Thyroid gland (tissue), 4 donors: ENCODE measurements at places on chromosomes 4 and X. TPM values are rescaled to one million over a fixed set of nuclear protein-coding genes. Genes with fewer than 3 reads are reported as not detected.

- no peak overlapping the region for H3K4me3 ChIP-seq
- DNase-seq: no peak
These were observed 744.0 kb downstream of the FSTL5 start for GRCh38 chr4:161419822-161420221.

RHOH gene
- 0.67 TPM for total RNA-seq

GAGE12E gene
- not detected for total RNA-seq

GRCh38 chrX:15605226-15605625, 4.5 kb upstream of the ACE2 start:
- H3K4me1 ChIP-seq: no peaks in the 10 kb centered on the region
- H3K27ac ChIP-seq: no peak overlapping the region
- DNase-seq: no peak
- H3K4me3 ChIP-seq: no peak overlapping the region
- H3K36me3 ChIP-seq: no peaks in the 10 kb centered on the region

DNA sequence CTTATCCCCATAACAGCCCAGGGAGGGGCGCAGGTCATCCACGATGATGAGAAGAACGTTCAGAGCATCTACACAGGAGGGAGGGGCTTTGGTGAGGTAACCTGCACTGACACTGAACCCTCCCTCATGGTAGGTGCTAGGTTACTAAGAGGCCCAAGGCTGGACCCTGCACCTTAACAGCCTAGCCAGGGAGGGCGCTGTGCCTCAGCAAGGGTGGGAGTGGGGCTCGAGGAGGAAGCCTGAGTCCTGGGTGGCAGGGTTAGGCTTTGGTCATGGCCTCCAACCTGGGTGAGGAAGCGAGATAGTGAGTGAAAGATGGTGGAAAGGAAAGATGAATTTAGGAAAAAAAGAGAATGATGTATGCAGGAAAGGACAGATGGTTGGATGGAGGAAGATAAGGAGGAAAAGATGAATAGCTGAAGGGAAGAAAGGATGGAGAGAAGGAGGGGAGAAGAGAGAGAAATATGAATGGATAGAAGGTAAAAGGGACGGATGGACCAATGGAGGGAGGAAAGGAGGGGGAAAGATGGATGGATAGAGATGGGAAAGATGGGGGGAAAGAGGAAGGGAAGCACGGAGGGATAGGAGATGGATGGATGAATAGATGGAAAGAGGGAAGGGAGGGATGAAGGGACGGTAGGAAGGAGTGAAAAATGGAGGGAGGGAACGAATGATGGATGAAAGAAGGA, 736 bp downstream of the IDS start:
- peaks cover 4% of the 10 kb centered on the region for H3K36me3 ChIP-seq
- no peaks in the 10 kb centered on the region for H3K27me3 ChIP-seq
- peak overlapping the region; percentile 82 for H3K27ac ChIP-seq
- peaks cover 7% of the 10 kb centered on the region for H3K4me1 ChIP-seq

- no peak overlapping the region for H3K4me3 ChIP-seq
- no peaks in the 10 kb centered on the region for H3K36me3 ChIP-seq
- H3K4me1 ChIP-seq: no peaks in the 10 kb centered on the region
- DNase-seq: no peak
- H3K27ac ChIP-seq: no peak overlapping the region
These were observed 35.8 kb downstream of the NAP1L3 start for GRCh38 chrX:93637591-93637990.

SHROOM4 gene
- 4.1 TPM for total RNA-seq

DNA sequence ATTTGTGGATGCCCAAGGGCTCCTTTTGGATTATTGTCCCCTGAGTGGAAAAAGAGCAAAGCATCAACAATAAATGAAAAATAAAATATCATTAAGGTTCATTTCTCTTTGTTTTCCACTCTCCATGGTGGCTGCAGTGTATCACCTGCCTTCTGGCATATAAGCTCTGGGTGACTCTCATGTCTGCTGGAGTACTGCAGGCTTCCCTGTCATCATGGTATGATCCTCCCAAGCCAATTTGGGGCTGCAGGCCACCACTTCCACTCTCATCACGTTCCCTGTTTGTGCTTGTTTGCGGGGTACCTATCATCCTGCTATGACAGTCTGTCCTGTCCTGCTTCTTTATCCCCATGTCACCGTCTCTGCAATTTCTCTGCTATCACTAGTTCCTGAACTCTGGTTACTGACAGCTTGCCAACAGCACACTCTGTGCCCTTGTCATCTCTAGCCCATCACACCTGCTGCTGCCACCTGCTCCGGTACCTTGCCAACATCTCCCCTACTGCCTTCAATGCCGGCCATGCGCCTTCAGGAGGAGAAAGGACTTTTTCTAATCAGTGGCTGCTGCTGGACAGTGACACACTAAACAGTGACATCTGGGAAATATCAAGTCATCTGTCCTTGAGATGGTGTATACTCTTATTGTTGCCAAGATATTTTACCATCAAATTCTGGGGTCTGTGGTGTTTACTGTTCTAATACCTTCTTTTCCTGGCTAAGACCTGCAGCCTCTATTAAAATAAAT, 23.0 kb upstream of the FGF5 start:
- no peak overlapping the region for H3K4me3 ChIP-seq
- H3K27me3 ChIP-seq: no peaks in the 10 kb centered on the region
- H3K27ac ChIP-seq: no peak overlapping the region
- DNase-seq: no peak
- H3K36me3 ChIP-seq: no peaks in the 10 kb centered on the region
- H3K4me1 ChIP-seq: no peaks in the 10 kb centered on the region

DNA sequence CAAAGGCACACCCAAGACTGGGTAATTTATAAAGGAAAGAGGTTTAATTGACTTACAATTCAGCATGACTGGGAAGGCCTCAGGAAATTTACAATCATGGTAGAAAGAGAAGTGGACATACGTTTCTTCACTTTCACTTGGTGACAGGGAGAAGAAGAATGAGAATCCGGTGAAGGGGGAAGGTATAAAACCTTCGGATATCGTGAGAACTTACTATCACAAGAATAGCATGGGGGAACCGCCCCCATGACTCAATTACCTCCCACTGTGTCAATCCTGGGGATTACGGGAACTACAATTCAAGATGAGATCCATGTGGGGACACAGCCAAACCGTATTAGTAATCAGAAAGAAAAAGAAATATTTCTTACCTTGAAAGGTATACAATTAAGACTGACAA, 782.9 kb upstream of the HS3ST1 start:
- H3K27ac ChIP-seq: no peak overlapping the region
- DNase-seq: no peak
- no peaks in the 10 kb centered on the region for H3K36me3 ChIP-seq
- no peaks in the 10 kb centered on the region for H3K27me3 ChIP-seq
- no peak overlapping the region for H3K4me3 ChIP-seq

RAB33A gene
- 0.81 TPM for total RNA-seq

DNA sequence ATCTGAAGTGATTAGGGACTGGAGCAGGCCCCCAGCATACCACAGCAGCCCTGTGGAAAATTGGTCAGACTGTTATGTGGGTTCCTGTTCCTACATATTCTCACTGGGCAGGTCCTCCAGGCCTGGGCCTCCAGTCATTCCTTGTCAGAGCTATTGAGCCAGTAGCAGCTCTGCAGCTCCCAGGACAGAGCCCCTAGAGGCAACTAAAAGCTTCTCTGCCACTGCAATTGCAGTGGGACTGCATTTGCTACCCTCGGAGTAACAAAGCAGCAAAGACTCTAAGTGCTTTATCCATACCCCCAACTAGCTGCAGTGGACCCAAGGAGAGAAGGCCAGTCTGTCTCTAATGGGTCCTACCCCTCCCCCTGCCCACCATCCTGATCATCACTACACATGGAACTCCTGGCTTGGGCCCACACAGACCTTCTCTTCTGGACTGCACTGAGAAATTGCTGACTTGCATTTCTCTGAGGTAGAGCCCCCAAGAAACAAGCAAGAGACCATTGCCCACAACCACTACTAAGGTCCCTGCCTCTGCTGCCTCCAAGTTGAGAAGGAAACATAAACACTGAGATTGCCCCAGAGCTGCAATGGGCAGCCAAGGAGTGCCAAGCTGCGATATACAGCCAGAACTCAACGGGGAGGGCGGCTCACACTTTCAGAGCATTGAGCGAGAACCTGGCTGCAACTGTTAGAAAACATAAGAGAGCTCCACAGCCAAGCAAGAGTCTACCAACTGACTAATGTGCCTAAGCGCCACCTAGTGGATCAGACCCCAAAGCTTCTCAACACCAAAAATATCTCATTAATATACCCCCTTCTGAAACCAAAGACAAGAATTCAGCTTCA, 738.7 kb upstream of the NDST4 start:
- no peak overlapping the region for H3K4me3 ChIP-seq
- peak; percentile 28 for DNase-seq
- no peak overlapping the region for H3K27ac ChIP-seq
- no peaks in the 10 kb centered on the region for H3K4me1 ChIP-seq

DNA sequence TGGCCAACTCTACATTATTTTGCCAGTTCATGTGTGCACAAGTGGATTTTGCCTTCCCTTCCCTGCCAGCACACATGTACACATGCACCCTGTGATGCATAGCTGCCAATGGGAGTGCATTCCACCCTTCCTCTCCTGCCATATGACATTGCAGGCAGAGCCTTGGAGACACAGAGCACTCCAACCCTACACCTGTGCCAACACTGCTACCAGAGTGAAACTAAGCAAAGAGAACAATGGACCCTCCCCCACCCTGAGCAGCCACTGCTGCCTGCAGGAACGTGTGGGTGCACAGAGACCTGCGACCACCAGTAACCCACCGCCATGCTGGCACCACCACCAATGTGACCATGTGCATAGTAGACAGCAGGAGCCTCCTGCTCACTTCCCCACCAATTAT, 78.4 kb downstream of the ITM2A start:
- no peak for DNase-seq
- H3K4me3 ChIP-seq: no peak overlapping the region
- no peaks in the 10 kb centered on the region for H3K4me1 ChIP-seq
- H3K36me3 ChIP-seq: no peaks in the 10 kb centered on the region
- no peaks in the 10 kb centered on the region for H3K27me3 ChIP-seq
- H3K27ac ChIP-seq: no peak overlapping the region

DNA sequence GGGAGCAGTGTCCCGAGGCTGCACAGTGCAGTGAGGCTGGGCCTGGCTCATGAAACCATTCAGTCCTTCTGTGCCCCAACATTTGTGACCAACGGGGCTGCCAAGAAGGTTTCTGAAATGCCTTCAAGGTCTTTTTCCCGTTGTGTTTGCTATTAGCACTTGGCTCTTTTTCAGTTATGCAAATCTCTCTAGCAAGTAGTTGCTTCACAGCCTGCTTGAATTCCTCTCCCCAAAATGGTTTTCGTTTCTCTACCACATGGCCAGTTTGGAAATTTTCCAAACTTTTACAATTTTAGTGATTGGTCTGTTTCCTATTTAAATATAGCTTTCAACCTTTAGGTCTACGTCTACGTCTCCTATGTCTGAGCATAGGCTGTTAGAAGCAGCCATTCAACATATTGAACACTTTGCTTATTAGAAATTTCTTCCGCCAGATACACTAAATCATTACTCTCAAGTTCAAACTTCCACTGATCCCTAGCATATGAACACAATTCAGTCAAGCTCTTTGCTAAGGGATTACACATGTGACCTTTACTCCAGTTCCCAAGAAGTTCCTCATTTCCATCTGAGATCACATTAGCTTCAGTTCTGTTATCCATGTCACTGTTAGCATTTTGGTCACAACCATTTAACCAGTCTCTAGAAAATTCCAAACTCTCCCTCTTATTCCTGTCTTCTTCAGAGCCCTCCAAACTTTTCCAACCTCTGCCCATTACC, 901.8 kb downstream of the GLUD2 start:
- no peak for DNase-seq
- H3K27me3 ChIP-seq: no peaks in the 10 kb centered on the region
- H3K36me3 ChIP-seq: no peaks in the 10 kb centered on the region
- no peak overlapping the region for H3K4me3 ChIP-seq
- no peaks in the 10 kb centered on the region for H3K4me1 ChIP-seq

GRCh38 chr4:80265571-80266252, 752 bp upstream of the FGF5 start:
- H3K36me3 ChIP-seq: no peaks in the 10 kb centered on the region
- peaks cover 18% of the 10 kb centered on the region for H3K4me1 ChIP-seq
- no peak overlapping the region for H3K27ac ChIP-seq
- H3K4me3 ChIP-seq: no peak overlapping the region
- H3K27me3 ChIP-seq: peaks cover 19% of the 10 kb centered on the region

- no peak for DNase-seq
- H3K4me3 ChIP-seq: no peak overlapping the region
- H3K27me3 ChIP-seq: no peaks in the 10 kb centered on the region
These were observed 13.3 kb downstream of the TLR3 start for GRCh38 chr4:186082221-186082620.
